AG09309 (cell line): ENCODE measurements at places on chromosomes 11 and 22.
A peak's percentile ranks its signal among the peaks of the same experiment; 100 is the strongest.

- DNase-seq: no peak
Observed at GRCh38 chr22:28883917-28884746, 760 bp downstream of the ZNRF3 start.

DNA sequence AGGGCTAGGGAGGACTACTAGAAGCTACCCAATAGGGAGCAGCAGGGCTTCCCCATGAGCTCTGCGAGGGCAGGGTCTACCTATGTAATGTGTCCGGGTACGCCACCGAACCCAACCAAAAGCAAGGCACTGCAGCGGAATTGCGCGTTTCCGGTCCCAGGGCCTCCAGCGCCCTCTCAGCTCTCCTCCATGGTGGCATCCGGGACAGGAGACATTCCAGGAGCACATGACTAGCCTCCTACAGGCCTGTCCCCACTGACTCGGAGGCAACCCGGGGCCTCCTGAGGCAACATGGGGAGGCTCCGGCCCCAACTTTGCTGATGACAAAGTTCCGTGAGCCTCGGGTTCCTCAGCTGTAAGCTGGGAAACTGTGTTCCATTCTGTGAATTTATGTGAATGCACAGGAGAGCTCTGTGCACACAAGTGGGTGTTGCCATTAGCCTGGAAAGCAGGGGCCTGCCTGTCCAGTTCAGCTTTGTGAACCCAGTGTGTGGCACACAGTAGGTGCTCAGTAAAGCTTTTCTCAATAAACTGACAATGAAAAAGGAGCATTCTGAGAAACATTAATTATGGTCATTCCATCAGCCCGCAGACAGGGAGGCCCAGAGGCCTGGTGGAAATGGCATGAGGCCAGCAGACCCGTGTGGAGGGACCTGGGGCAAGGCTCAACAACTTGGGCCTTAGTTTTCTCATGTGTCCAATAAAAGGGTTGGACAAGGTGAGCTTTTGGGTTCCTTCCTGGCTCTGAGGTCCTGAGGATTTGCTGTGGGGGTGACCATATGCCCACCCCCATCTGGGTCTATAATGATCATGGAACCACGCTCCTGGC, 50.3 kb downstream of the CHRDL2 start:
- no peak for DNase-seq

DNA sequence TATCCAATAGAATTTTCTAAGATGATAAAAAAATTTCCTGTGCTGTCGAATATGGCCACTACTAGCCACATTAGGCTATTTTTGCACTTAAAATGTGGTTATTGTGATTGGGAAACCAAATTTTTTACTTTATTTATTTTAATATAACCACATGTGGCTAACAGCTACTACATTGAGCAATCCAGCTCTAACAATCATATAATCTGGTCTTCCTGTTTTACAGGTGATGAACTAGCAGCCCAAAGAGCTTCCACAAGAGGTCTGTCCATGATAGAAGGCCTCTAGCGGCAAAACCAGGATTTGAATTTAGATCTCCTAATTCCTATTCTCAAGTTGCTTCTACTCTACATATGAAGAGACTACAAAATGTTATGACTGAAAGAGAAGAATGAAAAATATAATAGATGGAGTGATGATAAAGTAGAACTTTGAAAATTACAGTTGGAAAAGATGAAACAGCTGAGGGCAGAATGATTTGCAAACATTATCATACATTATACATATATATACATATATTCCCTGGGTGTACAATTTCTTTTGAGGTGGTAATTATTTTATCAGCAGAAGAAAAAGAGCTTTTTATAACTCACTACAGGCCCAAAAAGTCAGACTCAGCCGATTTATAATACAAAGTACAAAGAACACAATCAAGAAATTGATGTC, 363.5 kb upstream of the PITPNB start:
- DNase-seq: peak; percentile 44

- no peak for DNase-seq
Observed at GRCh38 chr11:73270016-73270854, 1.9 kb upstream of the P2RY6 start.

GRCh38 chr11:64321026-64321425, 3.1 kb downstream of the PRDX5 start:
- no peak for DNase-seq

- no peak for DNase-seq
Observed at GRCh38 chr11:69430566-69430965, 50.9 kb upstream of the LINC01488 start.

- no peak for DNase-seq
Observed at GRCh38 chr11:24637520-24637919, 140.7 kb downstream of the LUZP2 start.

DNA sequence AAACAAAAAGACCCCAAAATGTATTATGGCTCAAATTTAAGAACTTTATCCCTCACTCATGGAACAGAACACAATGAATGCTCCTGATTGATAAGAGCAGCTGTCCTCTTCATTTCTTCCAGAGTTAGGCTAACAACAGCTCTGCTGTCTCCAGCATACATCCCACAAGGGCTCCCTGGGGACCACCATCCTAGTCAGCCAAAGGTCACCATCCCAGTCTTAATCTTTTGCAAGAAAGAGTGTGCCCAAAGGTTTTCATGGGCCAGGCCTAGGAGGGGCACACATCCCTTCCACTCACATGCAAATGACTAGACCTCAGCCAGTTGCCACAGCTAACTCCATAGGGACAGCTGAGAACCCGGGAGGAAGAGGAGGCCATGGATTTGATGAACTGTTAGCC, 555.3 kb downstream of the BUD13 start:
- DNase-seq: no peak

- DNase-seq: no peak
Observed at GRCh38 chr22:49305966-49306631, 521.6 kb downstream of the BRD1 start.

- DNase-seq: no peak
Observed at GRCh38 chr11:3880724-3881123, 25.3 kb downstream of the STIM1 start.

GRCh38 chr22:50600538-50600937, at the start of gene MAPK8IP2:
Gene MAPK8IP2 (plus strand): TSS chr22:50600793. CDS start chr22:50600819, 26 bp downstream.
- no peak for DNase-seq

DNA sequence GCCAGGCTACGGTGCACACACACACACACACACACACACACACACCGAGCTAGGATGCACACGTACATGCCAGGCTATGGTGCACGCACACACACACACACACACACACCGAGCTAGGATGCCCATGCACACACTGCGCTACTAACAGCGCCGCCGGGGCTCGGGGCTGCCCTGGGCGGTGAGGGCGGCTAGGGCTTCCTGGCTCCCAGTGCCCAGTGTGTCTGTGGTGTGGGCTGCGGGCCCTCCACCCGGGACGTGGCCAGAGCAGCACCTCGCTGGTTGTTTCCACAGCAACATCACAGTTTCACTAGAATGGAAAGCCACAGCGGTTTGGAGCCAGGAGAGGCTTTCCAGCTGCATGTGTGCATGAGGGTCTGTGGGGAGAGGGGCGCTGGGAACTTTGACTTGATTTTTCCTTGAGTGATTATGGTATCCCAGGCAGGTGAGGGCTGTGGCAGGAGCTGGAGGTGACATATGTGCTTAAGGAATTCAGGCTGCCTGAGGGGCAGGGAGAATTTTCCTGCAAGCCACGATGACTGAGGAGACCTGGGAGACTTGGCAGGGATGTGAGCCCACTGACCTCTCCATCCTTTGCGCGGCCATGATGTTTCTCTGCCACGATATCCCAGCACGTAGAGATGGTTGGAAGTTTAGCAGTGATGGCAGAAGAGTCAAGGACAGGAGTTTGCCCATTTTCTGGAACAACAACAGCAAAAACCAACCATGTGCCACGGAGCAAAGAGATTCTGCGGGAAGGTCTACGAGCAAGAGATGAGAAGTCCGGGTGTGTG, 195.9 kb downstream of the SNX19 start:
- no peak for DNase-seq

GRCh38 chr11:132408877-132409276, 1038.5 kb downstream of the NTM start:
- no peak for DNase-seq

GRCh38 chr11:67489885-67490726, 7.3 kb downstream of the AIP start:
- no peak for DNase-seq

- DNase-seq: no peak
Observed at GRCh38 chr11:122659676-122660554, 4.4 kb downstream of the UBASH3B start.

- DNase-seq: no peak
Observed at GRCh38 chr11:3169255-3170043, 4.3 kb upstream of the OSBPL5 start.

DNA sequence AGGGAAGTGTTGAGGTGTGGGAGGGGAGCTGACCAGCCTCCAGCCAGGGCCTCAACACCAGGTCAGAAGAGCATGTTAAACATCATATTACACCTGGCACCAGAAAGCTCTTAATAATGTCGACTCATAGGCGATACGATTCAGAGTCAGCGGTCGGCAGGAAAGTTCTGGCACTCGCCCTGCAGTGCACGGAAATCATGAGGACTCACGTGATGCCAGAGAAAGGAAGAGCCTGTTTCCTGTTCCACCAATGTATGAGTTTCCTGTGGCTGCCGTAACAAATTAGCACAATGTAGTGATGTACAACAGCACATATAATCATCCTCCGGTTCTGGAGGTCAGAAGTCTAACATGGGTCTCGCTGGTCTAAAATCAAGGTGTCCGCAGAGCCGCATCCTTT, 198.8 kb downstream of the BARX2 start:
- no peak for DNase-seq

DNA sequence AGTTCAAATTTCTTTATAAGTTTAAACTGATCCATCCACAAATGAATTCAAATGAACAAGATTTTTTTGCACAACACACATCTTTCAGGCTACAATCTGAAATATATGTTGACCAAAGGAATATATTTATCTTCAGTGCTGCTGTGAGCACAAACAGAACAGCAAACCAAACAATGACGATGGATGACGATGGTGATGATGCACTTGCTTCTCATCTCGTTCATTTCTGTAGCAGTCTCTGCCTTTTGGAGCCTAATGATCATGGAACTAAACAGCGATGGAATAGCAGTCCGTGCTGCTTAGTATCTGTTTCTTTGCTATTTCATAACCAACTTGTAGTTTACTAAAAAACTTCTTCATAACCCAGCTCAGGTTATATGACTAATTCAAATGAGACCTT, 220.7 kb upstream of the BLID start:
- DNase-seq: no peak

DNA sequence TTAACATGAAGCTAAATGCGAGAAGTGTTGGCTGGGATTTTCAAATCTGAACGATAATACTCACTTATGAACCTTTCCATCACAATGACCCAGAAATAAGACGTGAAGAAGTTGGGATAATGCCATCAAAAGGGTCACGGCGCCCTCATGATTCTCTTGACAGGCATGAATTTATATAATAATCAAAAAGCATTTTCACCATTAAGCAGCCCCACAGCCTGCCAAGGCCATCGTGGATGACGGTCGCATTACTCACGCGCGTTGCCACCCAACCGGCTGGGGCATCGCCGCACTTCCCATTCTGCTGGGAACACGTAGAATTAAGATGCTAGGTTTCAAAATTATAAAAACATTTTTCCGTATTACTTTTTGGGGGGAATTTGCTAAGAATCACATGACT, 18.9 kb upstream of the GAL start:
- no peak for DNase-seq

GRCh38 chr22:46595545-46595944, 24.6 kb upstream of the GRAMD4 start:
- no peak for DNase-seq

DNA sequence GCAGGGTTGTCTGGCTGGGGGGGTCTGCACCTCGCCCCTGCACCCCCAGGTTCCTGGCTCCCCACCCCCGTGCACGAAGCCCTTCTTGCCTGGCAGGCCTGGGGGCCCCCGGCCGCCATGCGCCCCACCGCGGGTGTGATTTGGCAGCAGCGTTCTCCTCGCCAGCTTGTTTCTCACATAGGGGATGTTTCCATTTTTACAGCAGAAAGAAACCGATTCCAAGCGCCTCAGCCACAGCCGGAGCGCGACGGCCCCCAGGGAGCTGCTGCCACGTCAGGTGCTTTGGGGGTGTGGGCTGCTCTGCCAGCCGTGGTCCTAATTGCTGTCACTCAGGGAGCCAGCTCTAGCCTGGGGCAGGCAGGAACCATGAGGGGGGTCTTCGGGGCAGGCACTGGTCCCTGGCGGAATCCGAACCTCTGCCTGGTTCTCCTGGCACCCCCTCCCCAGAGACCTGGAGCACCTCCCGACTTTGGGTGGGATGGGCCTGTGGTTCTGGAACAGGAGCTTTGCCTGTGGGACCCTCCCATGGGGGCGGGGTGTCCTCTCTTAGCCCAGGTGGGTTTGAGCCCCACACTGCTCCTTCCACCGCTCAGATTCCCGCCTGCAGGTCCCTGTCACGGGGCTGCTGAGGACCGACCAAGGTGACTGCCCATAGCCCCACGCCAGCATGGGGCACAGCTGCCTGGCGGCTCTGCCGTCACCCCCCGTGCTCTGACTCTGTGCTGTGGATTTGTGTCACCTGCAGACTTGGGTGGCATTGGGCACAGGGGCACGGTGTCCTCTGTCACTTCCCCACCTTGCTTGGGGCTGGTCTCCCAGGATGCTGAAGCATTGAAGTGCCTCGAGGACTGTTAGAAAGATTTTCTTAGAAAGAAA, 54.0 kb downstream of the RTN4R start:
- DNase-seq: no peak

DNA sequence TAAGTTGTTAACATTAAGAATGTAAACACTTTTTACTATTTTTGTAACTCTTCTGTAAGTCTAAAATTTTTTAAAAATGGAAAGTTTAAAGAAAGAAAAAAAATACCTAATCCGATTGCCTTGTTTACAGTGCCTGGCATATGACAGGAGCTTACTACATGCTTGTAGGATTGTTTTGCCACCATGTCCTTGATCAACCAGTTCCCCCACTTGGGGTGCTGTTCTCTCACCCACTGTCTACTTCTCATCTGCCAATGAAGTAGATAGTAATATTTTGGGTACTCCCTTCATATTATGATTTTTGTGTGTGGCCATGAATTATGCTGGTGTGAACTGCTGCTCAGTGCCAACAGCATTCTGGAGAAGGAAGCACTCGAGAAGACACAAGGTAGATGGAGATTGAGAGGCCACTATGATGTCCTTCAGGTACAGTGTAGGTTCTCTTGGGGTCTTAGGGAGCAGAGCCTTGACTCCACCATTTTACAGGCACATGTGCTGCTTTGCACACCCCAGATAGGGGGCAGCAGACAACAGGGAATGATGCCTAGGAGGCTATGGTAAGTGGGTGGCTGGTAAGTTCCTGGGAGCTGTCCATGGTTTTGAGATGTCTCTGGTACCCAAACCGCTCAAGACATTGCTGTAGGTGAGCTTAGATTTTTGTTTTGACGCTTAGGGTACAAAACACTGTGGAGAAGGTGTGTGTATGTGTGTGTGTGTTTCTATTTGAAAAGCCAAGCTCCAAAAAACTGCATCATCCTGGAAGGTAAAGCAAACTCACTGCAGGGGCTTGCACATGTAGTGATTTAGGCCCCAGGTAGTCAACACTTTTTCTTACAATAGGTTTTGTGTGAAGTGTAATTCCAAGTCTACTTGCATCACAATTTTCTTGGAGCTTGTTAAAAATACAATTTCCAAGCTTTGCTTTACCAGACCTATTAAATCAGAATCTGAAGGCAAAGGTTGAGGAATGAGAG, 494.5 kb upstream of the LARGE1 start:
- DNase-seq: no peak

GRCh38 chr22:23237841-23238240, 57.5 kb downstream of the BCR start:
- DNase-seq: no peak

- no peak for DNase-seq
Observed at GRCh38 chr22:28268850-28269249, 349.8 kb upstream of the PITPNB start.

GRCh38 chr22:45306139-45306538, 3.6 kb upstream of the FAM118A start:
- DNase-seq: no peak

- no peak for DNase-seq
Observed at GRCh38 chr11:125569915-125570621, 791 bp downstream of the EI24 start.
